ENCODE measurements at places on chromosomes 13 and 19.
A peak's percentile ranks its signal among the peaks of the same experiment; 100 is the strongest.

- no peak for DNase-seq
These were observed 4.6 kb upstream of the TSHZ3 start for GRCh38 chr19:31353833-31354232.

DNA sequence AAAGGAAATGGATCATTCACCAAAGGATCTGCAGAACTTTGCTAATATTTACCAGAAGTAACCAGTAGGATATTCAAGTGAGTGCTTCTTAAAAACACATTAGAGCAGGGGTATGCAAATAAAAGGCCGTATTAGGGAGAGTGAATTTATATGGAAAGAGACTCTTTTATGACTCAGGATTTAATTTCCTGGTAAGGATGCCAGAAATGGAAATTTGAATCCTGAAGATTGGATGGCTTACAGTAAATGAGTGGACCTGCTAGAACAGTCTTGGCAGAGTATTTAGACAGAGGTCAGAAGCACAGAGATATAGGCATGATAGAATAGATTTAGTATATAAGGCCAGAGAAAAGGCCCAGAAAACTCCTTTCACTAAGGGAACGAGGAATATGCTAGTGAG, 201.6 kb downstream of the SLITRK5 start:
- no peak for DNase-seq

- DNase-seq: peak; percentile 57
These were observed 195.2 kb upstream of the IPO5 start for GRCh38 chr13:97758317-97758716.

GRCh38 chr19:2607712-2608601, 94.5 kb downstream of the GNG7 start:
- DNase-seq: no peak

DNA sequence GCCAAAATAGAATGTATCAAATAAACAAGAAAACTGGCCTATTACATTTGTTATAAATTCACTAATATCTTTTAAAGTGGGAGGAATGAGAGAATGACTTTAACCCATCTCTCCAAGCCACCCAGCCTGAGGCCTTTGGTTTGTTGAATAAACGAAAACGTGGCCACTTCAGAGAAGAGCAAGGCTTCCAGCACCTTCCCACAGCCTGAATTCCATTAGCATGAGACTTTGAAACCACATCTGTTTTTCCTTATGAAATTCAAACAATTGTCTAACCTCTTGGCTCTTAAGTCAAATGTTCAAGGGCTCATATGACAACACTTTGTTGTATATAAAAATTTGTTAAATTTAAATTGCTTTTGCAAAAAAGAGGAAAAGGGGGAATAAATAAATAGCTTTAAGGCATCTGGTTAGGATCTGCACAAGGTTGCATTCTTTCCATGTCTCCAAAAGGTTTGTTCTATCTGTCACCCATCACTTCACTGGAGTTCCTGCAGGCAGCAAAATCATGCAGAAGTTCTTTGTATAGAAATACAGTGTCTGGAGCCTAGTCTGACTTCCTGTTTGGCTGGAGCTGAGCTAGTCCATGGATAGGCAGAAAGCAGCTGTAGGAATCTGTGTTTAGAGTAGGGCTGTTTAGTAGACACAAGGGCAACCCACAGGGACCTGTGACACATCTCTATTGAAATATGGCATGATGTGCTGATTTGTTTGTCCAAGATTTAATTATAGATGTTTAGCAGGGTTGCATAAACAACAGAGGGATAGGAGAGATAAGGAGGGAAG, 502.3 kb downstream of the KCTD12 start:
- DNase-seq: peak; percentile 96

DNA sequence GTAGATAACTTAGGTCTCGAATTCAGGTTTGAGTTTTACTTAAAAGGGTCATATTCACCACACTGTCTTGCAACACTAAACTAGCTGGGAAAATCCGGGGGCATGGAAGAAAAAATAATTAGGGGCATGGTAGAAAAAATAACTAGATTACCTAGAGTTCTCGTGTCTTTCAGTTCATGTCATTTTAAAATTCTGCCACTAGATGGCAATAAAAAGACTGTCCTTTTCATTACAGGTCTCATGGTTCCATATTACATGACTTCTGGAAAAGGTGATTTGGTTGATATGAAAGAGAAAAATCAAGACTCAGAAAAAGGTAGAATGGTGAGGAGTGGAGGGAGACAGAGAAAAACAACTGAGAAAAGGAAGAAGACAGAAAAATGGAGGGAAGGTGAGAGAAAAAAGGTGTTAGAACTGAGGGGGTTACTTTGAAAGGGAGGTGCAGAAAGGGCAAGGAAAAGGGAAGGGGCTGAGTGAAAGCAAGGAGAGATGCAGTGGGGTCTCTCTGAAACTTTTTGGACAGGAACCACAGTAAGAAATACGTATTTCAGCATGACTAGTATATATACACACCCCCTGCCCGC, 299.0 kb downstream of the KLF12 start:
- peak; percentile 66 for DNase-seq

DNA sequence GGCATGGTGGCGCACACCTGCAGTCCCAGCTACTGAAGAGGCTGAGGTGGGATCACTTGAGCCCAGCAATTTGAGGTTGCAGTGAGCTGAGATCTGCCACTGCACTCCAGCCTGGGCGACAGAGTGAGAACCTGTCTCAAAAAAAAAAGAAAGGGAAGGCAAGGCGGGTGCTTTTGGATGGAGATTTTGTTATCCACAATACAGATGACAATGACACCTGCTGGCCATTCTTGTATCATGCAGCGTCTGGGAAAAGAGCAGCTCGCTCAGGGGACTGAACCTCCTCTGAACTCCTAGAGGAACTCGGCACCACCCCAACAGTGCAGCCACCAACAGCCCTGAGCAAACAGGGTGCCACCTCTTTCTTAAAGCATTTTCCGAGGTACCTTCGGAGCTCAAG, 22.8 kb downstream of the HAUS8 start:
- DNase-seq: peak; percentile 68

GRCh38 chr19:44668985-44669764, 2.1 kb upstream of the CEACAM19 start:
- DNase-seq: no peak

DNA sequence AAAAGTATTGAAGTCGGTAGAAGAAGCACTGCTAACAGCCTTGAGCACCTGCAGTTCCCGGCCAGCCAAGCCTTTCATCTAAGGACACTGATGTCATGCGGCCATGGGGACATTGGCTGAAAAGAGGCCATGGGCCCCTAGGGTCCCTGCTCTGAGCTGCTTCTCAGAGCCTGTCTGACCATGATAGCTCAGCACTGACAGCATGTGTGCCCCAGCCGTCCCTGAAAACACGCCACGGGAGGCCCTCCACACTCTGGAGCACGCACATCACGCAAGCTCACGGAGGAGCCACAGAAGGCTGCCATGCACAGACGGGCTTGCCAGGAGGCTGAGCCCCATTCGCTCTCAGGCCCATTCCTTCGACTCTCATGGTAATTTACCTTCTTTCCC, 51.8 kb downstream of the MLLT1 start:
- no peak for DNase-seq

DNA sequence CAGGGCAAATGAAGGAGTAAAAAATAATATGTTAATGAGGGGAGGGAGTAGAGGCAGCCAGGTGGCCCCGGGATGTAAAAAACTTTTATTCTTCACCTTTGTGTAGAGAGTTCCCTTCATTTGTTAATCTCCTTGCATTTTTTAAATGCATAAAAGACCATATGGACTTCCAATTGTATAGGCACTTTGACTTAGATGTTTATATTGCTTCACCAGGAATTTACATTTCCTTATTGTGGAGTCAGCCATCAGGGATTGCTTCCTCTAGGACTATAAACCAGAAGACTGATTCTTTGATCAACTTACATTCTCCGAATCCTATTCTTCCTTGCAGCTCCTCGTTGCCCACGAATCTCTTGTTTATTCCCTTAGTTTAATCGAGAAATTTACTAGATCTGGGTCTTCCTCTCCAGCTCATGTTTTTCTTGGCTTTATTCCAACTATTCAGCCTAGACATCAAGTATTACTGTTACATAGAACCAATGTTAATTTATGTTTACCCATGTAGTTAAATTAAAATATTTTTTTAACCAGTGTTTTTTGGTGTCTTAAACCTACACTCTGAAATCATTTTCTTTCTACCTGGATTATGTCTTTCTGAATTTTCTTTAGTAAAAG, 1187.0 kb upstream of the SLC10A2 start:
- DNase-seq: no peak

DNA sequence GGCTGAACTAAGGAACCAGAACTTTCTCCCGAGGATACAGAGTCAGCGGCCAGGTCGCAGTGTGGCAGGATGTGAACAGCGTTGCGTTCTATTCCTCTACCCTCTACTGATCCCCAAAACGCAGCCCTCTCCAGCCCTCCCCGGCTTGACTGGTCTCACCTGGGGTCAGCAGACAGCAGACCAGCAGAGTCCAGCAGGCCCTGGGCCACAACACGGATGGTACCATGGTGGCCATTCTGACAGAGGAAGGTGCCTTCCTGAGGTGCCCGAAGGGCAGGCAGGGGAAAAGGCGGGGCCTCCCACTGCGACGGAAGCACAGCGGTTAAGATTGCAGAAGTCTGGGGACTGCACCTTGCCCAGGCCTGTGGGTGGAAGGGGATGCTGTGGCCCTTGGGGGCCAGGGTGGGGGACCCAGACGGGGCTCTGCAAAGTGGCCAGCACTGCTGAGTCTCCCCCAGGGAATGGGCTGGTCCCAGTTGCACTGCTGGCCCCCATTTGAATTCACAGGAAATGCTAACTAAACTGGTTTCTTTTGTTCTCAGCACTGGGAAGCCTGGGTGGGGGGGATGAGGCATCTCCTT, at the start of gene ICAM3:
ICAM3 (minus strand) TSS at position 245 of the 581 bp plus-strand sequence; CDS start at position 235, 10 bp downstream.
- no peak for DNase-seq

DNA sequence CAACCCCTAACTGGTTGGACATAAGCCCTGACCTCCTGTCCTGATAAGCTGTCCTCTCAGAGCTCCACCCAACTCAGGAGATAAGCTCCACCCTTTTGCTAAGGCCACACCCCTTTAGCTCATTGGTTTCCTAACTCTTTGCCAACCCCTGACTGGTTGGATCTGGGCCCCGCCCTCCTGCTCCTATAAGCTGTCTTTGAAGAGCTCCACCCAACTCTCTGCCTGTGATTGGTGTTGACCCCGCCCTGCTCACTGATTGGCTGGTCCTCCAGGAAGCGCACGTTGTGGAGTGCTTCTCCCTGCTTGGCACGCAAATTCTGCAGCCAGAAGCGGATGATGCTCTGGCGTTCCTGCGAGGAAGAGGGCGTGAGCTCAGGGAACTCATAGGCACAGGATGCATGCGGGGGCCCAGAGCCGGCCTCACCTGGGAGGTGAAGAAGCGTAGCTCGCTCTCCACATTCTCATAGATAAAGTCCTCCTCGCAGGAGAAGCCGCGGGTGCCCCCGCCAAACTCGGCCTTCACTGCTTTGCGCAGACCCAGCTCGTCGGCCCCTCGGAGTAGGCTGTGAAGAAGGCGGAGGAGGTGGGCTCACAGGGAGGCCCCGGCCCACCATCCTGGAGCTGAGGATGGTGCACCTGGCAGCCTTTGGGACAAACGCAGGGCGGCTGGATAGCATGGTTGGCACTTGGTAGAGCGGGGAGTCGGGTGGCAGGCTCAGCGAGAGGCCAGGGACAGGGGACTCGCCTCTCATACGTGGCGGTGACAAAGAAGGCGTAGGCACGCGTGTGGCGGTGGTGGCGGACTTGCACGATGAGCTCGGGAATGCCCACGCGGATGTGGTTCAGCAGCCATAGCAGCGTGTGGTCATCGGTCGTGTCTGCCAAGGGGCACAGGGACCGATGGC, 1.7 kb downstream of the ANO8 start:
- DNase-seq: peak; percentile 36

DNA sequence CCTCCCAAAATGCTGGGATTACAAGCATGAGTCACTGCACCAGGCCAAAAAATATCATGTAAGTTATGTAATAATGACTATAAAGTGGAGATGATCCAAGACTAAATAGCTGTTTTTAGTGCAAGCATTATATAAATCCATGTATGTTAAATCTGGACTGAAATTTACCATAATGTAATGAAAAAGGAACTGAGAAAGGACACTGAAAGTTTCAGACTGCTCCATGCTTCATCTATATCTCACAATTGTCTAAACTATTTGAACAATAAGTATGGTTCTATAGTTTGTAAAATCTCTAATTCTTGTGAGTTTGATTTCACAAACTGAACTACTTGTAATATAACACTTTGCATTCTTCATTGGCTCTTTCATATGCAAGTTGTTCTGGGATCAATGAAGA, 2299.5 kb downstream of the PCDH9 start:
- no peak for DNase-seq

- no peak for DNase-seq
These were observed 13.4 kb downstream of the ALOX5AP start for GRCh38 chr13:30748717-30749116.

DNA sequence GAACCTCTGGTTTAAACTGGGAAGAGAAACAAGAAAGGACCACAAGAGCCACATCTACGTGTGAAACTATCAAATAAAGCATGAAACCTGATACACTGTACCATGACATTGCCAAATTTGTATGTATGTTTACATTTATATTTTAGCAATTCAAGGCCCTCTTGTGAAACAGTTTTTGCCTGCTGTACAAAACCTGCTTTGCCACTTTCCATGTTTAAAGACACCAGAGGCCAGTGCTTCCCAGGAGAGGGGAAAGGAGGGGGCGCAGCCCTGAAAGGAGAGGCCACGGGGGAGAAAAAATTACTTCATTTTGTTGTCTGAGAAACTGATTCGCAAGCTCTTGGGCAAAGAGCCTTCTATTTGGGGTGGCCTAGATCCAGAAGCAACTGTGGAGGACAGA, 124.8 kb downstream of the DCLK1 start:
- peak; percentile 52 for DNase-seq

DNA sequence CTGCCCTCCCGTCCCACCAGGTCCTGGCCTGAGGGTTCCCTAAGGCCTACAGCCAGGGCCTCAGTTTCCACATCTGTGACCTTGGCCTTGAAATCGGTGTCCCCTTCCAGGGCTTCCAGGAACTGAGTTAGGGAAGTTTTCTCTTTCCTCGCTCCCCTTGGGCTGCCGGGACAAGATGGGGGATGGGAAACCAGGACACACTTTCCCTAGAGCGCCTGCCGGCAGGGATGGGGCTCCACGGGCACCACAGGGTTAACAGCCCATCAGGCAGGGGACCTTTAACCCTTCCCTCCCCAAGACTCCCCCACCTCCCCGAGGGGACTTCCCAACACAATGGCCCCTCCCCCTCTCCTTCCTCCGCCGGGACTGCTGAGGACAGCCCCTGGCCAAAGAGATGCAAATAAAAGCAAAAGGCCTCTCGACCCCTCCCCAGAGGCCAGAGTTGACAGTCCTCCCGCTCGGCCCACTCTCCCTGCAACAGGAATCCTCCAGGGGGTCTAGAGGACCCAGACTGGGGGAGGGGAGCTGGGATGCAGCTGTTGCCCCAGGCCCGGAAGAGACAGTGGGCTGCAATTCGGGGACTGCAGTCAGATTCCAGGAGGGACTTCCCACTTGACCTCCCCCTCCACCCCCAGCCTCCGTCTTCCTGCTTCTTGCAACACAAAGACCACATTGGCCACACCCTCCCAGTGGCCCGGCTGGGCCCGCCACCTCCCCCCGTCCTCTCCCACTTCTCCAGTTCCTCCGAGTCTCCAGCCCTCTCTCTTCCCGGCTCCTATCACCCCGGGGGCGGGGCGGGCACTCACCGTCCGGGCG, 3.4 kb downstream of the BBC3 start:
- DNase-seq: peak; percentile 95

GRCh38 chr13:94254737-94255136, 224.7 kb downstream of the DCT start:
- DNase-seq: peak; percentile 40

GRCh38 chr13:41895478-41895877, 65.4 kb downstream of the VWA8 start:
- no peak for DNase-seq
